Stimulated activated CD4-positive, alpha-beta T cell treated with anti-CD3 and anti-CD28 coated beads, TNF-alpha, amount 100 ng/mL, for 1 hour (primary cell): ENCODE measurements at places on chromosomes 1 and 21.

DNA sequence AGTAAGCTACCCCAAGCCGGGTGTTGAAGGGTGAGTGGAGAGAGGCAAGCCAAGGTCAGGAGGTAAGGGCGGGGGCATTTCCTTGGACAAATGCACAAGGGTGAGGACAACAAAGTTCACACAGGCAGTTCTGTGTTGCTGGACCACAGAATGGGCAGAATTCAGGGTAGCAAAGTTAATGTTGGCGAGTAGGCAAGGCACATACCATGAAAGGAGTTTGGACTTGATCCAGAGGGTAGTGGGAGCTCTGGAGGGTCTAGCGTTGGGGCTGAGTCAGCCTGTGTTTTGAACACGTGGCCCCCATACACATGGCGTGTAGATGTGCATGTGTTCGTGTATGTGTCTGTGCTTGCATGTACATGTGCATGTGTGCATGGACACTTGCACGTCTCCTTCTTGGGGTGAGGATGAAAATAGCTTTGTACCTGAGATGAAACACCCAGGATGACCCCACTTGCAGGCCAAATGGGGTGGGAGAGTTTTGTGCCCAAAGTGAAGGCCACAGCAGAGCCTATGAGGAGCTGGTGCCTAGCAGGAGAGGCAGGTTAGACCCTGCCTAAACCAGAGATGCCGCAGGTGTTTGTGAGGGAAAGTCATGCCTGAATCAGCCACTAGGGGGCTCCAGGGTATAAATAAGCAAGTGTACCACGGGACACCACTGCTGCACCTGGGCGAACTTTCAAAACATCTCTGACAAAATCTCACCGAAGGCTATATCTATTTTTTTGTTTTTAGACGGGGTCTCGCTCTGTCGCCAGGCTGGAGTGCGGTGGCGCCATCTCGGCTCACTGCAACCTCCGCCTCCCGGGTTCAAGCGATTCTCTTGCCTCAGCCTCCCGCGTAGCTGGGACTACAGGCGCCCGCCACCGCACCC lies 21.8 kb downstream of the SLC27A3 start:
- peak; percentile 59 for DNase-seq

GRCh38 chr1:216325336-216325735 lies 97.9 kb downstream of the USH2A start:
- no peak for DNase-seq

DNA sequence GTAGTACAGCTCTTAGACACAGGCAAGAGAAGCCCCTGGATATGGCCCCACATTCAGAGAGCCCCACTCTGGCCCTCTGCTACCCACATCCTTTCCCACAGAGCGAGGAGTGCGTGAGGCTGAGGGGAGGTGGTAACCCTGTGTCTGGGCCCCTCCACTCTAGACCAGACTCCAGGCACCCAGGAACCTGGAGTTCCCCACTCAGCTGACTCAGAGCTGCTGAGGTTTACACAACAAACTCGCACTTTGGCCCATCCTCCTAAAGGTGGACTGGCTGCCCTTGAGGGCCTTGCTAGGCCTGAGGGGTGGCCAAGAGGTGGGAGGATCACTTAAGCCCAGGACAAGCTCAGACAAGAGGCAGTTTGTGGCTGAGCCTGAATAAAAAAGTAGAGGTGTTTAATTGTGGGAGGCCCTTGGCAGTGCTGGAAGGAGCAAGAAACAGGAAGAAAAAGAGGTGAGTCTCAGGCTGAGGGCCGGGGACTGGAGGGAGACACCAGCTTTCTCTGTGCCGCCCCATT lies 10.7 kb downstream of the MR1 start:
- no peak for DNase-seq

- no peak for DNase-seq
Observed at GRCh38 chr1:91712981-91713841, 172.7 kb downstream of the TGFBR3 start.

- DNase-seq: no peak
Observed at GRCh38 chr1:203507759-203508158, 13.8 kb downstream of the OPTC start.

DNA sequence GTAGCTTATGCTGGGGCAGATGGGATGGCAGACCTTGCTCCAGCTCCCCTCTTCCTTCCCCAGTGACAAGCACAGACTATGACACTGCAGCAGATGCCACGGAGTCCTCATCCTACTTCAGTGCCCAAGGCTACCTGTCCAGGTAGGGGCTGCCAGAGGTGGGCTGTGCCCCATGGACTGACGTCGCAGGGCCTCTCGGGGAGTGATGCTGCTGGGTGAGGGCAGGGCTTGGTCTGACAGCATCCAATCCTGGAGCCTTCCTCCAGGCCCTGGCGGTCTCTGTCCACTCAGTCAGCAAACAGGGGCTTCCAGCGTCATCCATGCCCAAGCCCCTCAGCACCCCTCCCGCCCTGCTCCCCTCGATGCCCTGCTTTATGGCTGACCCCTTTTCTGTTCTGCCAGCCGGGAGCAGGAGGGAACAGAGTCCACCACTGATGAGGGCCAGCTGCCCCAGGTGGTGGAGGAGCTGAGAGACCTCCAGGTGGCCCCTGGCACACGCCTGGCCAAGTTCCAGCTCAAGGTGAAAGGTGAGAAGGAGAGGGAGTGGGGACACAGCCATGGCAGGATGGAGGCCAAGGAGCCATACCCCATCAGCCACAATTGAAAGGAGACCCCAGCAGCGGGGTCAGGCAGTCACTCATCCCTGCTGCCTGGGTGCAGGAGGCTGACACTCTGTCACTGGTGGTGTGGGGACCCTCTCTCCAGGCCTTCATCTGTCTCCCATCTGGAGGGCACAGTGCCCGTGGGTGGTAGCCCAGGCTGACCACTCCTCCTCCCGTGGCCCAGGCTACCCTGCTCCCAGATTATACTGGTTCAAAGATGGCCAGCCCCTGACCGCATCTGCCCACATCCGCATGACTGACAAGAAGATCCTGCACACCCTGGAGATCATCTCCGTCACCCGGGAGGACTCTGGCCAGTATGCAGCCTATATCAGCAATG lies 73.6 kb downstream of the TRIM11 start:
- no peak for DNase-seq

DNA sequence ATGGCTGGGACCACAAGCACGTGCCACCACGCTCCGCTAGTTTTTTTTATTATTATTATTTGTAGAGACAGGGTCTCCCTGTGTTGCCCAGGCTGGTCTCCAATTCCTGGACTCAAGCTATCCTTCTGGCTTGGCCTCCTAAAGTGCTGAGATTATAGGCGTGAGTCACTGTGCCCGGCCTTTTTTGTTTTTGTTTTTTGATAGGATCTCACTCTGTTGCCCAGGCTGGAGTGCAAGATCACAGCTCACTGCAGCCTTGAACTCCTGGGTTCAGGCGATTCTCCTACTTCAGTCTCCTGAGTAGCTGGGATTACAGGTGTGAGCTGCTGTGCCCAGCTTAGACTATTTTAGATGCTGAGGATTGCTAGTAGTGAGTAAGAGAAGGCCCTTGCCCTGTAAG lies 11.8 kb upstream of the RNF11 start:
- DNase-seq: no peak

- no peak for DNase-seq
Observed at GRCh38 chr1:12488666-12489354, 129.2 kb downstream of the DHRS3 start.

DNA sequence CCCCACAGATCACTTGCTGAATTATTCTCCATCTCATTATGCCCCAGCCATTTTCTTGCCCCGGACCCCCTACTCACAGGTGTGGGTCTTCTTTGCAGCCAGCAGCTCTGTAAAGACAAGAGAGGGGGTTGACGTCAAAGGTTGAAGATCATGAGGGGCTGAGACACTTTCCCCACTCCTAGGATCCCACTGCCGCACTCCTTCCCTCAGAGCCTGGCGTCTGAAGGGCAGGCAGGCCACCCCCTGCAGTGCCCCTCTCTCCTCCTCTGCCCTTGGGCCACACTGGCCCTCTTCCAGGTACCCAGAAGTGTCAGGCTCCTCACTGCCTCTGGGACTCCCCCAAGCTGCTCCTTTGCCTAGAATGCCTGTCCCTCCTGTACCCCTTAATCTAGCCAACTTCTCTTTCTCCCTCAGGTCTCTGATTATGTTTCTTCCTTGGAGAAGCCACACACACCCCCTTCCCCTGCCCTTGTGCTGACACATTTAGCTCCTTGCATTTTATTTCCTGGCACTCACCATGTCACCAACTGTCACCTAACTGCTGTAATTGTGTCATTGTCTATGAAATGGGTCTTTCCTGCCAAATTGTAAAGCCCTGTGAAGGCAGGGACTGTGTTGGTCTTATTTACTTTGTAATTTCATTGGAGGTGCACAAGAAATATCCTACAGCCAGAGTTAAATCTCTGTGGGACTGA lies 2.1 kb downstream of the RORC start:
- DNase-seq: no peak

GRCh38 chr21:44960141-44961092 lies 20.6 kb downstream of the SLX9 start:
- DNase-seq: no peak

DNA sequence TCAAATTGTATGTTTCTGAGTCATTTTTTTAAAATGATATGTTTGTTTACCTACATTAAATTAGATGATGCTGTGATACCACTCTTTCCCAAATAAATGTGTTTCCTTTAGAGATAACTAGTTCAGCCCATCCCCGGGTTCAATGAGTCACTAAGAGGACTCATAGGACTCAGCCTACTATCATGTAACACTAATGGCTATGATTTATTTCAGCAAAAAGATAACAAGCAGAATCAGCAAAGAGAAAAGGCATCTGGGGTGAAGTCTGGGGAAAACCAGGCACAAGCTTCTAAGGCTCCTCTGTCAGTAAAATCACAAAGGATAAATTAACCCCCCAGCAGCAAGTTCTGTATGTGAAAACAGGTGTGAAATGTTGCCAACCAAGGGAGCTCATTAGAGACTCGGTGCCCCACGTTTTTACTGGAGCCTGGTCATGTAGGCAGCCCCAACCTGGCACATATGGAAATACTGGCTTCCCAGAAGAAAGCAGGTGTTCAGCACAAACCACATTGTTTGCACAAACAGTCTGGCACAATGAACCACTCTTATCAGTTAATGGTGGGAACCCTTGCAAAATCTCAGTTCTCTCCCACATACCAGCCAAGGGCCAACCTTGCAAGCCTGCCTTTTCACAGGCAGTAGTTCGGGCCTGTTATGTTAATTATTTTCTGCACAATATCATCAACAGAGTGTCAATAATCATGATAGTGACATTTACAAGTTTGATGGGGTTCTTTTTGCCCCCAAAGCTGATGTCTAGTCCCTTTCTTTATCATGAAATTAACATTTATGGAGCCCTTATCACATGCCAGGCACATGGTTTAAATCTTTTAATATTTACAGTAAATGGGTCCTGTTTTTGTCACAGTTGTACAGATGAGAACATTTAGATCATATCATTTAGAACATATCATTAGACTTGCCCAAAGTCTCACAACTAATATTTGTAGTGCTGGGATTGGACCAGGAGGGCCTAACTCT lies 23.1 kb upstream of the CNN3 start:
- no peak for DNase-seq

DNA sequence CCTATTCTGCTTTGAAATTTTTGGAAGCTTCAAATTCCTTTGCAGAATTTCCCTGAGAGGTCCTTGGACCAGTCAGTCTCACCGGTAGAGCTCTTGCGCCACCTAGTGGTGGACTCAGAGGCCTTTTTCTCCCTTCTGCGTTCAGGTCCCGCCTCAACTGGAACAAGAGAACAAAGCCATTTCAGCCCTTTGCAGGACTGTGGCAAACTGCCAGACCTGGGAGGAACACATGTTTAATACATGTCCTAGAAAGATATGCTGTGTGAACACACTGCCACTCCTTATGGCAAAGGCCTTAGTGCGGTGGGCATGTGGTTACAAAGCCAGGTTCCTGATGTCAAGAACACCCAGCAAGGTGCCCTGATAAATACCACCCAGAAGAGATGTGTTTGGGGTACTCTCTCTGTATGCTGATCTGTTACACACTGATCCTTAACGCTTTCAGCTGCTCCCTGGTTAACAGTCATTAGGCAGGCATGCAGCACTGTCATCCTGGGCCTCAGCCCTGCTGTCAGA lies 82.2 kb upstream of the SSX2IP start:
- DNase-seq: peak; percentile 58

DNA sequence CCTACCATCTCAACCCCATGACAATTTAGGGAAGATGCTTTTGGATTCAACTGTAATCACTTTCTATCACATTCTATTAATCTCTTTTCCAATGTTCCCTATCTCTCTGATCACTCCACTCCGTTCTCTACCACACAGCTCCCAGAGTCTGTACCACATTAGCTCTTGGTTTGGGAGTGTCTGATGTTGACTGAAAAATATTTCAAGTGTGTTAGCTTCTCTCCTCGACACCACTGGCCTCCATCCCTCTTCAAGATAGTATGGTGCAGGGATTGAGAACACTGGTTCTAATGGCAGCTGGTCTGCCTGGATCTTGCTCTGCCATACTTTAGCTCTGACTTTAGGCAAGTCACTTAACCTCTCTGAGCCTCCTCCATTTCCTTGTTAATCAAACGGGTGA lies 39.9 kb downstream of the ATP1A1 start:
- DNase-seq: no peak

- DNase-seq: no peak
Observed at GRCh38 chr1:197618061-197618460, 157.2 kb downstream of the DENND1B start.

GRCh38 chr1:155871390-155871789 lies 12.0 kb downstream of the SYT11 start:
- no peak for DNase-seq

DNA sequence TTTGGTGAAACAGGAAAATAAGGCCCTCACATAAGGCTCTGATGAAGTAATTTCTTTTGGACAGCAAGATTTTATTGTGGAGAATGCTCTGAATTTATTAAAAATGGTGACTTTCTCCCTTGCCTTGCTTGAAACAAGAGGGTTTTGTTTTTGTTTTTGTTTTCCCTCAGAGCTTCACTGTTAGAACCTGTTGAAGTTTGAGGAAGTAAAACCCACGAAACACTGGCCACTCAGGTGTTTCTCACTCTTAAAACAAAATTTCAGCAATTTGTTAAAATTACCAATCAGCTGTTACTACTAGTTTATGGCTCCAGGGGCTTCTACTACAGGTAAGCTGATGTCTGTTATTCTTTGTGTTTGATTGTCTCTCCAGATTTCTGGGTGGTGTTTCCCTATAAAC lies 112.6 kb upstream of the B3GALT2 start:
- no peak for DNase-seq

GRCh38 chr1:47474278-47475193 lies 36.7 kb downstream of the FOXD2 start:
- DNase-seq: no peak

- no peak for DNase-seq
Observed at GRCh38 chr1:178510155-178510554, 2.8 kb upstream of the TEX35 start.

GRCh38 chr1:219927956-219928790 lies at the start of gene SLC30A10:
Gene SLC30A10 (minus strand): TSS chr1:219928557. CDS start chr1:219928440, 117 bp downstream.
- no peak for DNase-seq

- DNase-seq: peak; percentile 8
Observed at GRCh38 chr1:7827126-7827955, 25.5 kb downstream of the UTS2 start.

- DNase-seq: no peak
Observed at GRCh38 chr21:19031953-19032352, 628.4 kb upstream of the TMPRSS15 start.

GRCh38 chr1:225674381-225674780 lies 21.5 kb upstream of the ENAH start:
- DNase-seq: no peak

- no peak for DNase-seq
Observed at GRCh38 chr21:38282921-38283320, 26.1 kb downstream of the KCNJ15 start.
